NCI-H460 (cell line): ENCODE measurements at places on chromosomes 7 and 10.

GRCh38 chr7:158160199-158160598, 427.4 kb downstream of the PTPRN2 start:
- no peak for DNase-seq

GRCh38 chr7:111955616-111956015, 250.6 kb downstream of the DOCK4 start:
- DNase-seq = no peak

- DNase-seq = no peak
These were observed 236.9 kb downstream of the SFMBT2 start for GRCh38 chr10:7173948-7174347.

DNA sequence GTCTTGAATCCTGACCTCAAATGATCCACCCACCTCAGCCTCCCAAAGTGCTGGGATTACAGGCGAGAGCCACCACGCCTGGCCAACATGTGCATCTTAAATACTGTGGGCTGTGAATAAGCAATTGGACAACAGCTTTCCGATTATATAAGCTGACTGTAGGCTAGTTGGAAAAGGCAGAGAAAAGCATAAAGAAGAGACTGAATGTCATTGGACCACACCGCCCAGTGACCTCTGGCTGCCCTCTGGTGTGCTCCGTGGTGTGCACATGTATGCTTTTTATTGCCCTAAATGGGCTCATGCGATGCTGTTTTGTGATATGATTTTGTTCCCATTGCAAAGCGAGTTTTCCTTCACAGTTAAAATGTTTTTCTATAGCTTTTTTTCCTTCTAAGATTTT, 15.4 kb upstream of the CSGALNACT2 start:
- no peak for DNase-seq

DNA sequence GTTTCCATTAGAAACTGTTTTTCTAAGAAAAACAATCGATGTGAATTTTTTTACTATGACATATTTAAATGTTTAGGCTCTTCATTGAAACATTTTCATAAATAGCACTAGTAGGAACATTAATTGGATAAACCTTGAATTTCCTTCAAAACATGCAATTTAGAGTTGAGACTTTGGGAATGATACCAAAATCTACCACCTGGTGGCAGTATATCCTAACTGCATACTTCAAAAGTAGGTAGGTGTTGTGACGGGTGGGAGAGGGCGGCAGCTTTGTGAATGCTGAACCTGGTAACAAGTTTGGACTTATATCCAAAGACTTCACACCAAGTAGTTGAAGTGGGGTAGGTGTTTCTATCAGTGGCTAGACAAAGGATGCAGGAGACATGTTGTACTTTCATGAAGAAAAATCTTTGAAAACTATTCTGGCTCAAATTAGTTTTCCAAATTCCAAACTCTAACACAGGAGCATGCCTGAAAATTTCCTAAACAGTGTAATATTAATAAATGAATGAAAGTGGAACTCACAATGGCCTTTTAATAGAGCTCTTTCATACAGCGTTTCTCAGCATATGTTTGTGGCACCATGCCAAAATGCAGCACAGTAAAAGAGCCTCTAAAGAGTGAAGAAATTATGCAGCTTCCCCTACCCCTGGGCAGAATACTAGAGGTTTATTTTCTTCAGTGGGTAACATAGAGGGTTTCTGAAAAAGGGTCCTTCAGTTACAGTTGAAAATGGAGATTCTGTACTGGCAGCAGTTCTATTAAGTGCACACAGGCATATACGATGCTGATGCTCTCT, 201.0 kb upstream of the TPK1 start:
- peak; percentile 47 for DNase-seq

DNA sequence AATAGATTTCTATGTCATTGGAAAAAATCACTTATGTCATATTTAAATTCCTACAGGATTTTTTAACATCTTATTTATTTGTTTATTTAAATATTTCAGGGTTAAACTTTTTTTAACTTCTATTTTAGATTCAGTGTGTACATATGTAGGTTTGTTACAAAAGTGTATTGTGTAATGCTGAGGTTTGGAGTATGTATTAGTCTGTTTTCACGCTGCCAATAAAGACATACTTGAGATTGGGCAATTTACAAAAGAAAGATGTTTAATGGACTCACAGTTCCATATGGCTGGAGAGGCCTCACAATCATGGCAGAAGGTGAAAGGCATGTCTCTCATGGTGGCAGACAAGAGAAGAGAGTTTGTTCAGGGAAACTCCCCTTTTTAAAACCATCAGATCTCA, 65.4 kb downstream of the MGAM2 start:
- no peak for DNase-seq

DNA sequence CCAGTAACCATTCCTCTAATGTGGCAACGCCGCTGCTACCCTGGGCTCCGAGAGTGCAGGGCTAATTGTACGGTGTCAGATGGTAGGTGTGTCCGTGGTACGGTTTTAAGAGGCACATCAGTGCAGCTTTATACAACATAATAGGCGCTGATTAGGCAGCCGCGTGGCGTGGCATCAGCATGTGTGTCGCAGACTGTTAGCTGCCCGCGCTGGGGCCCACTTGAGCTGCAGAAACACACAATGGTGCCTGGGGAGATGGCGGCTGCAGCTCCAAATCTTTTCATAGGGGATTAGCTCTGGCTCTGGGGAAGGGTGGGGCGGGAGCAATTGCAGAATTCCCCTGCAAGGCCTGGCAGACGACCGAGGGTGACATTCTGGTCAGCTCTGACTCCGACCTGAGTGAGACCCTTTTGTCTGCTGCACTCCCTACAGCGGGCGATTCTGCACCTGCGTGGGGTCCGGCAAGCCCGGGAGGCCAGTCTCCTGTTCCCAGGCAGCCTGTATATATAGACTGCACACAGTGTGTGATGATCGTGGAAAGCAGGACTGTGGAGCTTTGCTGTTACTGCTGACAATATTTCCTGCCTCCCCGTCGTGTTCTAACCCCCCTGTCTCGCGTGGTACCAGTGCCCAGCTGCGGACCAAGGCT, 722.7 kb upstream of the CELF2 start:
- DNase-seq = no peak
